ENCODE measurements at places on chromosomes 2 and 18.

GRCh38 chr2:239763433-239764097 lies 261.6 kb downstream of the NDUFA10 start:
- DNase-seq = no peak

GRCh38 chr2:30412047-30412683 lies 34.9 kb upstream of the LCLAT1 start:
- no peak for DNase-seq

GRCh38 chr2:136055929-136056688 lies 61.8 kb downstream of the CXCR4 start:
- no peak for DNase-seq

DNA sequence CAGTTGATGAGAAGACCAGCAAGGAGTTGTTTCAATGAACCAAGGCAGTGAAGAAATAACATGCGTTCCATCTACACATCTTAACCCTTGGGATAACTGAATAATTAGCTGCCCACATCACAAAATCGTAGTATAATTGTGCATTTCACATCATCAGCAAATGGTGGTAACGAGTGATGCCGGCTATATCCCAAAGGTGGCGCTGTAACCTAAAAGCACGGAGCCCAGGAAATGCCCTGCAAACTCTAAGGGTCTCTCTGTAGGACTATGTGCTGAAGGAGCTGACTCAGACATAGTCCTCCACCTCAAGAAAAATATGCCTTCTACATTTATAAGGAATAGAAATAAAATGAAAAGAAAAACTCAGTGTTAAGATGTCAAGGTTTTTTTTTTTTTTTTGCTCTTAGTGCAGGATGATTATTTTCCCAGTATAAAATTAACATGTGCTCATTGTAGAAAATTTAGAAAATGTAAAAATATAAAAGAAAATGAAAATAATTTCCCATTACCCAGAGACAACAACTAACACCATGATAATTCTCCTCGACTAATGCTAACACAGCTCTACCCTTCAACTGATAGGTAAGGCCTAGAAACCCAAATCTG lies 23.1 kb upstream of the DSG3 start:
- peak; percentile 50 for DNase-seq

DNA sequence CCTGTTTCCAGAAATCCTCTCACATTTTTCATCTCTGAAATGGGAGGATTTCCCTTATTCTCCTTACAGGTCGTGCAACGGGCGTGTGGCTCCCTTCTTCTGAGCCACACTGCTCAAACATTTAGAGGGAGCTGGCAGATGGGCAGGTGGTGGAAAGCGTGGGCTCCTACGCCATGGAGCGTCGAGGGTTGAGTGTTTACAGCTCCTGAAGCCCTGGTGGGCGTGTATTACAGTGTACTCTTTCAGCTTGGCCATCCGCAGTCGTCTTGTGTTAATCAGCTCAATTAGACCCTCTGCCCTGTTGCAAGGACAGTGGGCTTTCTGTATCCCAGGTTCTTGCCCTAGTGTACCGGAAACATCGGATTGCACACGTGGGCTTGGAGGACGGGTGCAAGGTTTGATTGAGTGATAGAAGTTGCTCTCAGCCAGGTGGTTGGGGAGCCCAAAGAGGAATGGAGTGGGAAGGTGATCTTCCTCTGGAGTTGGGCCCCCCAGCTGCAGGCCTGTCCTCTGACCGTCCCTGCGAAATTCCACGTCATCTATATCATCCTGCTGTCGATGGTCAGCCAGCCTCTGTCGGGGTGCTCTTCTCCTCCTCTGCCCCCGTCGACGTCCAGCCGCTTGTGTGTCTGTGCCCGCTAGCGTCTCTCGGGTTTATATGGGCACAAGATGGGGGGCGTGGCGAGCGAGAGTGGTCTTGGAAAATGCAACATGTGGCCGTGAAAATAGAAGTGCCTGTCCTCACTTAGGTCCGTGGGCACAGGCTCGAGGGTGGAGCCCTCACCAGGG lies 120.3 kb upstream of the DSEL start:
- no peak for DNase-seq

DNA sequence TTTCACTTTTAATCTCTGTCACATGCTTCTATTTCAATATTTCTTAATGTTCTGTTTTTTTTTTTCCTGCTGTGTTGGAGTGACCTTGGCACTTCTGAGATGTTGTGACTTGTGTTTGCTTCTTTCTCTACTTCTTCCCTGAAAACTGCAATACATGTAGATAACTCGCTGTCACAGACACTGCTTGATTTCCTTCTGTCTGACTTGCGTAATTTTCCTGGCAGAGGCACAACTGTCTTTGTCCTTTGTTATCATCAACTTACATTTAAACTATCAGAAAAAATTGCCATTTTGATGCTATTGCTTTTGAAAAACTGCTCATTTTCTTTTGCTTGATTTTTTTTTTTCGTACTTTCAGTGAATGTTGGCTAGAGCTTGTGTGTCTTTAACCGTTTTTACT lies 69.0 kb downstream of the BABAM2 start:
- peak; percentile 77 for DNase-seq

DNA sequence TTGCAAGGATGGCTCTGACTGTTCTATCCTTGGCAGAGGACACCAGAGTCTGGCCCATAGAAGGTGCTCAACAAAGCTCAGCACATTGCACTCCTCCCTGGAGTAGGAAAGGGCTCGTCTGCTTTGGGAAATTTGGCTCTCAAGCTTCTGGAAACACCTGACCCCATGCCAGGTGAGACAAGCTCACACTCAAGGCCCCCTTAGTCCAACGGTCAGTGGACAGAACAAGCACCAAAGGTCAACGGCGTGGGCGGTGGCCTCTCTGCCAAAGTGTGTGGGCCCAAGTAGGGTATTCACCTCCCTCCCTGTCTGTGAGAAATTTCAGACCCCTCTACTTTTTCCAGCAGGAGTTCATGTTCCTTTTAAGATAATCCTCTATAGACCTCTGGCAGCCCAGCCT lies 2.0 kb upstream of the STEAP3 start:
- no peak for DNase-seq

- no peak for DNase-seq
These were observed 97.4 kb upstream of the GALNT5 start for GRCh38 chr2:157160111-157160510.

DNA sequence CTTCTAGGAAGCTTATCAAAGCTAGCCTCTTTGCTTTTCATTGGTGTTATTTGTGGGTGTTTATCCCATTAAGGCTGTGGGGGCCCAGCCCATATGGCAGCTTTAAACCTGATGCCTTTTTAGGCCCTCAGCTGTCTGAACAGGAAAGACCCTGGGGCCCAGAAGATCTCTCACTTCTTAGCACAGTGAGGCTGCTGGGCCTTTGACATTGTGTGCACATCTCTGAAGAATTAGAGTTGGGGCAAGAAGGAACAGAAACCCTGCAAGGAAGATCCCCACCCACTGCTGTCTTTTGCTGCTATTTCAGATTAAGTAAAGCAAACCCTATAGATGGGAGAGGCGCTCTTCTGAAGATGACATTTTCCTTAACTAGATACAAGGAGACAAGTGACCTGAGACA lies 250.0 kb downstream of the SMAD2 start:
- no peak for DNase-seq

- no peak for DNase-seq
These were observed 1598.7 kb upstream of the ACVR2A start for GRCh38 chr2:146246002-146246735.

DNA sequence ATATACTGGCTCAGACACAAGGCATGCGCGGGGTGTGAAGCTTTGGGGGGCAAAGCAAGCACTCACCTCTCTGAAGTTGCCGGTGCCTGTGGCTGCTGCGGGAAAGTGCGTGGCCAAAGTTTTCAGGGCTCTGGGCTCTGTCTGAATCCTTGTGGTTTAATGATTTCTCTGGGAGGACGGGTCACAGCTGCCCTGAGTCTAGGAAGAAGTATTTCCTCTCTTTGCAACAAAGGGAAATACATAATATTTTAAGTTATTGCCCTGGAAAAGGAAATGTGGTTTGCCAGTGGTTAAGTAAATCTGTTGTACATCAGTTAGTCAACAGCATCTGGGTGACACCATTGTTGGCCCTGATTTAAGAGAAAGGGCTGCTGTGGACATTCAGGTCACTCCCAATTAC lies 56.7 kb upstream of the ZDBF2 start:
- peak; percentile 20 for DNase-seq

GRCh38 chr2:99662761-99663341 lies 173.0 kb upstream of the REV1 start:
- no peak for DNase-seq

DNA sequence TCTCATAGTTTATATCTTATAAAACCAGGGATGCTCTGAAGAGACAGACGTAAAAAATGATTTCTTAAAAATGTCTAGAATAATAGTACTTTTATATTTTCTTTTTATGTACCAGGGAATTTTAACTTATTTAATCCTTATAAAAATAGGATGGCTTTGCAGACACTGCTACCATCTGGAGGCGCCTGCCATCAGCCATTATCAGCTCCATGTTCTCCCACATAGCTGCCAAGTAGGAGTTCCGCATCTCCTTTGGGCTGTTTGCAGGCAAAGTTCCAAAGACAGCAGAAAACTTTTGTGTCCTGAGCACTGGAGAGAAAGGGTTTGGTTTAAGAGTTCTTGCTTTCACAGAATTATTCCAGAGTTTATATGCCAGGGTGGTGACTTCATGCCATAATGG lies 69.2 kb downstream of the MTX2 start:
- no peak for DNase-seq

- DNase-seq = no peak
These were observed 3.7 kb downstream of the IL1RL2 start for GRCh38 chr2:102190430-102191107.

DNA sequence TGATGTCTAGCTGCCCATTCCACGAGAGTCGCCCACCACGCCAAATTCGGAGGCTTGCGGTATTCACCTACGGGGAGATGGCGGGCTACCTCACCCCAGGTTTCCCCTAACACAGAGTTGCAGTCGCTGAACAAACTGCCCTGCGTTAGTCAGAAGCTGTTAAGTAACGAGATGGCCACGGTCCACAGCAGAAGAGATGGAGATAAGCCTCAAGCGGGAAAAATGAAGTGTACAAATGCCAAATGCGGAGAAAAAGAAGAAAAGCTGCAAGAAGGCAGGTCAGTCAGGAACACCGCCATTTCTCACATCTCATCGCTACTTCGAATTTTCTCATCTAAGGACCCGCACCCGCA lies 425 bp downstream of the ASB3 start:
- DNase-seq = no peak

DNA sequence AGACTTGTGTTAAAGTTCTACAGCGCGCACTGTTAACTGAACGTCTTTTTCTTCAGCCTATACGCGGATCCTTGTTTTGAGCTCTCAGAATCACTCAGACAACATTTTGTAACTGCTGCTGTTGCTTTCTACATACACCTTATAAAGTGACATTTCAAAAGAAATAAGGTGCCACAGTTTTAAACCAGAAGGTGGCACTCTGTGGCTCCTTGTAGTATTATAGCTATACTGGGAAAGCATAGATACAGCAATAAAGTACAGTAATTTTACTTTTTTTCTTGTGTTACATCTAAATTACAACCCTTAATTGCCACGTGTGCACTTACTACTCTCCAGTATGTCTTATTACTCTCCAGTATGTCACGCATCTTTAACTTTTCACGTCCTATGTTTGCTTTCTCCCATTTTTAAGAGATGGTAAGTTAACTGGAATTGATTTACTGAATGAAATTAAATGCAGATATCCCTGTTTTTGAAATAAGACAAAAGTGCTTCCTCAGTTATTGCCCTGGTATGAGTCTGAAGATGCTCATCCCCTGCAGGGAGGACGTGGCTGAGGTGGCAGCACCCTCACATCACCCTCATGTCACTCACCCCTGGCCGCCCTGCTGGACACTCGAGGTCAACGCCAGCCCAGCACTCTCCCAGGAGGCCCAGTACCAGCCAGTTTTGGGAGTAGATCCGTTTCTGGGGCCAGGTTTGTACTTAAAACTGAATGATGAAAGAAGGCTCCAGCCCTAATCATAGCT lies 37.8 kb downstream of the GORASP2 start:
- peak; percentile 15 for DNase-seq

DNA sequence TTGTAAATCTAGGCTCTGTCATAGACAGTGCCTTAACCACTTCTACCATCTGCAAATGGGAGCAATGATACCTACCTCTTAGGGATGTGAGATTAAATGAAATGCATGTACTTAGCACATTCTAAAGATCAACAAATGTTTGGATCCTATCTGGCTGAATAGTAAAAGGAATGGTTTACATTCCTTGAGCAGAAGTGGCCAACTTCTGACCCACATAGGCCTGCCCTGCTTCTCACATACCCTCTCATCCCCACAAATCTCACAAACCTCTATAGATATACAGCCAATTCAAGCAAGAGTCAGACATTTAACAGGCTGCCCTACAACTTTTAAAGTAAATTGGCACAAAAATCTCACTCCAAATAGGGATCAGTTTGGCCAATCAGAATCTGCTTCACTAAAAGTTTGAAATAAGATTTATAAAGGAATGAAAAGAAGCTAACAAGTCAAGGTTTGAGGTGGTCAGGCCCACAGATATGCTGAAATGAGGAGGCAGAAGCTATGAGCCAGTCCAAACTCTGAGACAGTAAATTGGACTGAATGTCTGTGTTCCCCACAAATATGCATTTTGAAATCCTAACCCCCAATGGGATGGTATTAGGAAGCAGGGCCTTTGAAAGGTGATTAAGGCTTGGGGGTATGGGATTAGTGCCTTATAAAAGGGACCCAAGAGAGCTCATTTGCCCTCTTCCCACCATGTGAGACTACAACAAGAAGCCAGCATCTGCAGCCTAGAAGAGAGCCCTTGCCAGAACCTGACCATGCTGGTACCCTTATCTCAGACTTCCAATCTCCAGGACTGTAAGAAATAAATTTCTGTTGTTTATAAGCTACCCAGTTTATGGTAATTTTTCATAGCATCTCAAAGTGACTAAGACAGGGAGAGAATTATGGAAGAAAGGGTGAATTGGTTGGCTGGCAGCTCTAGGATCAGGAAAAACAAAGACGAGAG lies 227.8 kb upstream of the RBMS1 start:
- DNase-seq = no peak

DNA sequence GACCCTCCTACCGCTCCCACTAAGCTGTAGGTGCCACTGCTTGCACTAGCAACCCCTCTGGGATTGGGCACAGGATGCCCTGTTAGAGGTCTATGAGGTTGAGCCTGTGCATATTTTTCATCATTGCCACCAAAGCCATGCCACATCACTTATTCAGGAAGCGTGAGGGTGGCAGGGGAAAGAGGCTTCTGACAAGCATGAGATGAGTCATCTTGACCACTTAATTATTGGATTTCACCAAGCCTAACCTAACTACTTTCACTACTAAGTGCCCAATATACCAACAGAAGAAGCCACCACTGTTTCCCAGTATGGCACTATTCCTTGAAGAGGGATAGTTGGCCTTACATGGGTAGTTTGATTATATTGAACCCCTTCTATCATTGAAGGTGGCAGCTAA lies 181.3 kb upstream of the EPHA4 start:
- no peak for DNase-seq

DNA sequence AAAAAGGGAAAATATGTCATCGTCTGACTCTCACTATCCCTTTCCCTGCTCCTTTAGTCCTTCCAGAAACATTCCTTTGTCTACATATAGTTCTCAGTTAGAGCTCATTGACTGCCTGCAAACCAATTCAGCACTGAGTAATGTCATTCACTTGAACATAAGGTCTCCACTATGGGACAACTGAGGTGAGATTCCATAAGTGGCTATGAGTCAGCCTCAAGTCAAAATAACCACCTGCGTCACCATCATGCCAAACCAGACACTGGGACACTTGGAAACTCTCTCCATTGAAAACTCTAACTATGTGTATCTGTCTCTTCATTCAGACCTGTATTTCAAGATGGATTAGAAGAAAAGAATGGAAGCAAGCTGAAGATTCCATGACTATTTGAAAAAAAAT lies 878.0 kb upstream of the PIK3C3 start:
- DNase-seq = no peak
